ENCODE measurements at places on chromosomes 2 and 18. TPM values are rescaled to one million over a fixed set of nuclear protein-coding genes. Genes with fewer than 3 reads are reported as not detected.

APLF gene
- 0.69 TPM for total RNA-seq

MARCHF4 gene
- total RNA-seq: 1.9 TPM

TBR1 gene
- total RNA-seq: not detected

SLC5A7 gene
- 0.06 TPM for total RNA-seq

ITGA4 gene
- total RNA-seq: 1.0 TPM

MYCN gene
- not detected for total RNA-seq

CD8B2 gene
- total RNA-seq: not detected

SULT1C4 gene
- not detected for total RNA-seq

SLC11A1 gene
- 0.17 TPM for total RNA-seq

SLC9A4 gene
- total RNA-seq: 0.04 TPM

FTCDNL1 gene
- 0.52 TPM for total RNA-seq

GULP1 gene
- 23.1 TPM for total RNA-seq

OR6B2 gene
- total RNA-seq: not detected

SCYGR2 gene
- total RNA-seq: not detected

CCNT2 gene
- total RNA-seq: 16.2 TPM

SPC25 gene
- 11.1 TPM for total RNA-seq

FAM237A gene
- not detected for total RNA-seq

GBX2 gene
- total RNA-seq: 30.5 TPM

SEMA4F gene
- 13.9 TPM for total RNA-seq

CD226 gene
- 0.69 TPM for total RNA-seq

MC2R gene
- not detected for total RNA-seq

PER2 gene
- 13.0 TPM for total RNA-seq

B3GNT7 gene
- 11.0 TPM for total RNA-seq
